A172 (cell line): ENCODE measurements at places on chromosomes 16 and 17.

DNA sequence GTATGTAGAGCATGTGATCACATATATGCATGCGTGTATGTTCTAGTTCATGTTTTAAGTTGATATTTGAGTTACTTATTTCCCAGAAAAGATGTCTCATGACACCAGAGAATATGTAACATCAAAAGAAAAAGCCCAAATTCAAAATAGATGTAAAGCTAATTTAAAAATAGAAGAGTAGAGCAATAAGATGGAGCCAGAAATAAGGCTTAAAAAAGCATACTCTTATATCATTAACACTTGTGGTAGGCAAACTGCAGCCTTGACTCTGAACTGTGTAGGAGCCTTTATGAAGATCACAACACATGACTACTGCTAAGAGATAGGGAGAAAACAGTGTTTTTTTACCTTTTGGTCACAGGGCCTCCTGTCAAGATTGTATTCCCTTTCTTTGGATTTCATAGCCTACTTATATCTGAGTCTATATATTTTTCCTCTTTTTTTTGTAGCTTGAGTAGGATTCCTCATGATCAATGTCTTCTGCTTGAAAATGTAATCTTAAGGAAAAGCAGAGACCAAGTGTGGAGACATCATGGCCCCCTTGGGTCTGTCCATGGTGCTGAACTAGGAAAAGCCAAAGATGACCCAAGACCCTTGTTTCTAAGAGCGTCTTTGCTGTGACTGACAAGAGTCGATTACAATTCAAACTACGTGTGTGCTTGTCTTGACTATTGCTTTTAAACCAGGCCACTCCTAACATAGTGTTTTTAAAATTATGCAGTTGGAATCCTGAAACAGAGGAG lies 390.4 kb downstream of the SHISA9 start:
- DNase-seq = peak; percentile 6

GRCh38 chr16:82135844-82136243 lies 34.2 kb downstream of the MPHOSPH6 start:
- no peak for DNase-seq

DNA sequence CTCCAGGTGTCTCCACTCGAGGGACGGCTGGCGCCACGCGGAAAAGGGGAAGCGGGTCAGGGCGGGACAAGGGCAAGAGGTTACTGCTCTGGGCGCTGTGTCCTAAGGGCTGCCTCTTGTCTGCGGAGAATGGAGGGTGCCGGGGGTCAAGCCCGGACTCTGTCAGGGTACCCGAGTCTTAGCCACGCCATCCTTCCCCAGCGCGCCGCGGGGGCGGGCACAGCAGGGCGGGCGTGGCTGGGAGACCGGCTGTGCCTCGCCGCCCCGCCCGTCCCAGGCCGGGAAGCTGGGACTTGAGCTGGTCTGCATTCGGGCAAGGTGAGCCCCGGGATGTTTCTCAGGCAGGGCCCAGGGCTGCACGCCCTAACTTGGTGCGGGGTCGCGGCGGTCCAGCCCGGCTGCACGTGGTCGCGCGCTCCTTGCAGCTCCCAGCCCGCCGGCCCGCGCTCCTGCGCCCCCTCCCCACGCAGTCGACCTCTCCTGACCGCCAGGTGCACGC lies 6.2 kb upstream of the ACTG1 start:
- DNase-seq = no peak

DNA sequence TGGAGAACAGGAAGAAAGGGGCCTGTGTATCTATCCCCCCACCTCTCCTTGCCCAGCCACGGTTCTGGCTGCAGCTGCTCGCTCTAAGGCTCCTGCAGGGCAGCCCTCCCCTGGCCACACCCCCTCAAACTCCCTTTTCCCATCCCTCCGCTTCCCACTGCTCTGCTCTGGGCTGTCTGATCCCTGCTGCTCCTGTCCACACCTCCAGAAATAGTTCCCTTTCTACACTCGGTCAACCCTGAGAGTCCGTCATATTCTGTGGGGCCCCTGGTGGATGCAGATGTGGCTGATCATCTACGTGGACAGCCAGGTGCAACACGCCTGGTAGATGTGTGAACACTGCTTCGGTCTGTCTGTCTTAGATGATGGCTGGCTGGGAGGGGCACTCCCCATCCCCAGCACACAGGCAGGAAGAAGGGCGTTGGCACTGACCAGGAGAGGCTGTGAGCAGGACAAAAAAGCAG lies 19.3 kb upstream of the KRT19 start:
- peak; percentile 93 for DNase-seq

DNA sequence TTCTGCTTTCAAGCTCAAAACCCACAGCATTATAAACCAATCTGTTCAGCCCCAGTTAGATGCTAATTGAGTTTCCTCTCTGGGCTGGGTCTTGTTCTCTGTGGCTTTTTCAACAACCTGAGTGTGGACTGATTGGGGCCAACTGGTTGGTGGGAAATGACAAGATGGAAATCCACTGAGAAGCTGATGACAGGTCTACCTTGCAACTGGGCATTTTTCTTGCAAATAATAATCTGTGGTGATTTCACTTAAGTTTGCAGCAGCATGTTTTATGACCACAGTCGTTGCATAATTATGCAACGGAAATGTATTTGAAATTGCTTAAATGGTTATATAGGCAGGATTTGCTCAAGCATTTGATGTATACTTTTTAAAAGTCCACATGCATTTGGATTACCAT lies 69.9 kb downstream of the AKAP1 start:
- DNase-seq = no peak

GRCh38 chr16:71408536-71408935 lies 33.3 kb downstream of the TLE7 start:
- DNase-seq = no peak

DNA sequence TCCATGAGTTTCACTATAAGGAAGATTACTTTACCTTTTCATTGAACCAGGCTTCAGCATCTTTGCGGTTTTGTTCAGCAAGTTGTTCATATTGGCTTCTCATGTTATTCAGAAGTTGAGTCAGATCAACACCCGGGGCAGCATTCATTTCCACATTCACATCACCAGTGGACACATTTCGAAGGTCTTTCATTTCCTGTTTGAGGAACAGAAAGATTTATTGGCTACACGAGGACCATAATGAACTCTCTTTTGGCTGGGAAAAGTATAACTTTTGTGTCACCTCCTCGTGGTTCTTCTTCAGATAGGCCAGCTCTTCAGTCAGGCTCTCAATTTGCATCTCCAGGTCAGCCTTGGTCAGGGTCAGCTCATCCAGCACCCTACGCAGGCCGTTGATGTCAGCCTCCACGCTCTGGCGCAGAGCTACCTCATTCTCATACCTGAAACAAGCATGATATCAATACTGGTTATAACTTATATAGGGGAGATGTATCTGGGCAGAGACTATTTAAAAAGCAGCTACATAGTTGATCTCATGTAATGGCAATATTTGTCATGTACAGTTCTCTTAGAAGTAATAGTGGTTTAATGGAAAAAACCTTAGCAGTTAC lies 2.1 kb downstream of the KRT10 start:
- no peak for DNase-seq

DNA sequence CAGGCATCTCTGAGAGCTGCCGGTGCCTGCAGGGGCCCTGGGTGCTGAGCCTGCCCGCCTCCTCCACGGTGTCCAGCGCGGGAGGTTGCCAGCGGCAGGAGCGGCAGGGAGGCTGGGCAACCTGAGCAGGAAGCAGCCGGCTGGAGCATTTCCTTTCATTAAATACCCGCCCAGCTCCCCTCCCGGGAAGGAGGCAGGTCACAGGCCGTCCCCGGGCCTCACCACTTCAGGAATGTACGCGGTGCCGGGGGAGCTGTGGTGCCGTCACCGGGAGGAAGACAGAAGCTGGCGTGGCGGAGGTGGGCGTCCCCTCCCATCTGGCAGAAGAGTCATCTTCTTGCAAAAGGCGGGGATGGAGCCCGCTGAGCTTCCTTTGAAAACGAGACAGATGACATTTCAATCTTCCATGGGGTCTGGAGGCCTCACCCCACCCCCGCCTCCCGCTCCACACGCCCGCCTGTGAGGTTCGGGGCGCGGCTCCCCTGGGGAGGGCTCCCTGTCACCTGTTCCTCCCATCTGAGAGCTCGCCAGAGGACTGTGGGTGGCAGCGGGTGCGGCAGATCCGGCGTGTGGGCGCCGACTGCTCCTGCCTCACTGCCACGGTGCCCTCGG lies 16.0 kb downstream of the SOX8 start:
- peak; percentile 70 for DNase-seq

DNA sequence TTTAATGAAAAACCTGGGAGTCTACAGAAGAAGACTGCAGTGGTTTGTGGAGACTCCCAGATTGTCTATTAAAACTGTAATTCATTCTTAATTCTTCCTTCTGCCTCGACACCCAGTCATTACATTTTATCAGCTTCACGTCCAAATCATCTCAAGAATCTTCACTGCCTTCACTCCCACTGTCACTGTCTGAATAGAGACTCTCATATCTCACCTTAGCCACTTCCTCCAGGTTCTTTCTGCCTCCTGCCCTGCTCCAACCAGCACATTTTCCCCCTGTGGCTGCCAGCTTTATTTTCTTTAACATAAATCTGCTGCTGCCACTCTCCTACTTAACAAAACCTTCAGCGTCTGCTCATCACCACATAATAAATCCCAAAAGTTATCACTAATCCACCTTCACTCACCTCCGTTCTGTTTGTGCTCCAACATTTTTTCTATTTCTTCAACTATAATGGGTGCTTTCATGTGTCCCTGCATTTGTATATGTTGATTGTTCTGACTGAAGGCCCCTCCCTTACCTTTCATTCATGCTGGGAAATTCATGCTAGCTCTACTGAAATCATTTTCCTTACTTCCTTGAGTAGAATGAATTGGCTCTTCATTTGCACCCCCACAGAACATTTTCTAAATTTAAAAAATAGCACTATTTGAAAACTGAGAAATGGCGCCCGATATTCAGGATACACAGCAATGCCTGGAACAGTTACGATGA lies 38.9 kb downstream of the KCNJ2 start:
- no peak for DNase-seq

DNA sequence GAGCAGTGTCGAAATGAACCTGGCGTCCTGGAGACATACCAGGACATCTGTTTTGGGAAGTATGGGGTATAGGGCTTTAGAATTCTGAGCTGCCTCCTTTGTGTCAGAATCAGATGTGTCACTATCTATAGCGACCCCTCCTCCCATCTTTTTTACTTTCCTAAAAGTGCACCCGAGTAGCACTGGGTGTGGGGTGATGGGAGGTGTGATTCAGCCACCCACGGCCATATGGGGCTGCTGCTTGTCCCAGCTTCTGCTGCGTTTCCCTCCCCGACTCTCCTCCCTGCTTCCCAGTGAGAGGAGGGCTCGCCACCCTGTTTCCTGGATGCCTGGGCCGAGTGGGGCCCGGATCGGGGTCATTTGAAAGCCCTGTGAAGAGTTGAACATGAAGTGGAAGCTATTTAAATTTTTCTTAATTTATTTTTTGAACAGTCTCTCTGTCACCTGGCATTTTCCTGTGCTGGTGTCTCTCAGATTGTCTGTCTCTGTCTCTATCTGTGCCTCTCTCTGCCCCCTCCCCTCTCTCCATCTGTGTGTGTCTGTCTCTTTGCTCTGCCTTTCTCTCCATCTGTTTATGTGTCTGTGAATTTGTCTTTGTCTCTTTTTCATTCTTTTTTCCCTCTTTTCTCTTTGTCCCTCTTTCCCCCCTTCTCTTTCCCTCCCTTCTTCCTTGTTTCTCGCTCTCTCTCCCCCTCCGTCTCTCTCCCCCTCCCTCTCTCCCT lies 638.8 kb upstream of the EEF2KMT start:
- no peak for DNase-seq

GRCh38 chr16:89641458-89642119 lies 15.9 kb downstream of the CHMP1A start:
- DNase-seq = no peak

DNA sequence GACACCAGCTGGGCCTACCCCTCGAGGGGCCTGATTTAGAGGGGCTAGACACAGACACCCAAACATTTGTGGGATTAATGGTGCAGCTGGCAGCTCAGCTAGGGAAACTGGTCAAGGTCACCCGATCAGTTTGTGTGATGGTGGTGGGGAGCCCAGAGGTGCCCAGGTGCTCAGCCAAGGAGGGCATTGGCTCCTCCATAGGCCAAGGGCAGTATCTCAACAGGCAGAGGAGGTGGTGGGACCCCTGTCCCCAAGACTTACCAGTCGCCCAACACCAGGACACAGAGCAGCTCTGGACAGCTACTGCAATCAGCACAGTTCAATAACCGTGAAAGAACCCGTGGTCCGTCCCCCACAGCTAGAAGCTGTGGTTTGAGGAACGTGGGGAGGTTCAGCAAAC lies 120.9 kb downstream of the C16orf78 start:
- DNase-seq = no peak
